ENCODE measurements at places on chromosomes 2 and 18. TPM values are rescaled to one million over a fixed set of nuclear protein-coding genes. Genes with fewer than 3 reads are reported as not detected.

GRCh38 chr2:102520009-102520408, 47.0 kb downstream of the SLC9A4 start:
- no peak overlapping the region for H3K4me3 ChIP-seq
- DNase-seq, result no peak
- H3K27ac ChIP-seq, result no peak overlapping the region
- no peaks in the 10 kb centered on the region for H3K27me3 ChIP-seq
- no peaks in the 10 kb centered on the region for H3K4me1 ChIP-seq

GRCh38 chr2:120231974-120232635, 8.9 kb upstream of the TMEM185B start:
- no peak for DNase-seq
- peaks cover 8% of the 10 kb centered on the region for H3K4me1 ChIP-seq
- H3K4me3 ChIP-seq, result peak overlapping the region; percentile 59
- H3K27ac ChIP-seq, result peak overlapping the region; percentile 66
- no peaks in the 10 kb centered on the region for H3K36me3 ChIP-seq
- H3K27me3 ChIP-seq, result no peaks in the 10 kb centered on the region

DNA sequence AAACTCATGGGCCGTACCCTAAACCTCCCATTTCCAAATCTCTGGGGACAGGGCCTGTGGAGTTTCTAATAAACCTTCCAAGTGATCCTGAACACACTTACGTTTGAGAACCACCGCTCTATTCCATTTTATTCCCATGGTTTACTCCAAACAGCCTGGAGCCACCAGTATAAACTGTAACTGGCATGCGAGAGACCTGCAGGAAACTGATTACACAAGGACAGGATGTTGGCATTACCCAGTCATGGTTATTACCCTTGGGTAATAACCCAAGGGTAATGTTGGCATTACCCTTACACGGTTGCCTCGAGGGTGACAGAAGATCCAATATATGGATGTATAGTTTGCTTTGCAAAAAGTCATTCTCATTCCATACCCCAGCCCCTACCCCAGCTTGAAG, 37.0 kb upstream of the YPEL5 start:
- no peak overlapping the region for H3K4me3 ChIP-seq
- H3K27me3 ChIP-seq, result no peaks in the 10 kb centered on the region
- H3K4me1 ChIP-seq, result no peaks in the 10 kb centered on the region
- H3K36me3 ChIP-seq, result no peaks in the 10 kb centered on the region
- DNase-seq, result no peak
- H3K27ac ChIP-seq, result no peak overlapping the region

DNA sequence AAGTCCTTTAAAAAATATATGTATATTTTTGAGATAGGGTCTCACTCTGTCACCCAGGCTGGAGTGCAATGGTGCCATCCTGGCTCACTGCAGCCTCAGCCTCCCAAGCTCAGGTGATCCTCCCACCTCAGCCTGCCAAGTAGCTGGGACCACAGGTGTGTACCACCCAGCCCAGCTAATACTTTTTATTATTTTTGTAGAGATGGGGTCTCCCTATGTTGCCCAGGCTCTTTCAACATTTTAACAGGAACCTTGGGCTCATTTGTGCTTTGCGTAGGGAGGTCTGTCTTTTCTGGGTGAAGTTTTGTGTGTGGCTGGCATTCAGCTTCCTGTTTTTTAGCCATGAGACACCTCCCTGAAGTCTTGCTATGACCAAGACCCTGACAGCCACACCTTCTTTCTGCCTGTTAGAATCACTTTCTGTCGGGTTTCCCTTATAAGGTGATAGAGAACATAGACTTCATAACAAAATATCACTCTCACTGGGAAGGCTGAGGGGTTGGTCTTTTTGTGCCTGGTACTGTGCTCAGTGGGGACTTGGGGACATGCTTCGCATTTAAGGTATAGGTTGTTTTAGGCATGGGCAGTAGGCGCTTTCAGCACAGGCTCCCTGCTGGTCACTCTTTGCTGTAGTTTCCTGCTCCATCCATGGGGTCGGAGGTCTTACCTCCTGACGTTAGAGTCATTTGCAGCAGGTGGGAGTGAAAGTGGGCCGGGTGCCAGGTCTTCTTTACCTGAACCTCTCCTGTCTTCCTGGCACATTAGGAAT, 3.4 kb downstream of the RAB31 start:
- no peaks in the 10 kb centered on the region for H3K36me3 ChIP-seq
- H3K4me3 ChIP-seq, result no peak overlapping the region
- no peak overlapping the region for H3K27ac ChIP-seq
- H3K4me1 ChIP-seq, result peaks cover 9% of the 10 kb centered on the region

The HOXD11 gene
- total RNA-seq, result 0.24 TPM

The MSGN1 gene
- total RNA-seq, result not detected

The UGT1A6 gene
- total RNA-seq, result not detected

- no peak overlapping the region for H3K27ac ChIP-seq
- no peaks in the 10 kb centered on the region for H3K36me3 ChIP-seq
- DNase-seq, result no peak
These were observed 127.1 kb downstream of the GREB1L start for GRCh38 chr18:21369146-21369545.

The PID1 gene
- total RNA-seq, result 24.3 TPM

- no peaks in the 10 kb centered on the region for H3K36me3 ChIP-seq
- H3K4me1 ChIP-seq, result peaks cover 16% of the 10 kb centered on the region
- no peaks in the 10 kb centered on the region for H3K27me3 ChIP-seq
- DNase-seq, result peak; percentile 10
These were observed 608 bp upstream of the VPS4B start for GRCh38 chr18:63422864-63423304.

GRCh38 chr2:161412346-161412745, 3.8 kb upstream of the TBR1 start:
- no peak overlapping the region for H3K27ac ChIP-seq
- H3K4me3 ChIP-seq, result no peak overlapping the region
- peaks cover 35% of the 10 kb centered on the region for H3K27me3 ChIP-seq
- H3K4me1 ChIP-seq, result peaks cover 16% of the 10 kb centered on the region
- DNase-seq, result no peak

The UGT1A3 gene
- total RNA-seq, result not detected

- no peaks in the 10 kb centered on the region for H3K27me3 ChIP-seq
- H3K4me3 ChIP-seq, result no peak overlapping the region
- H3K4me1 ChIP-seq, result no peaks in the 10 kb centered on the region
- no peak for DNase-seq
- no peaks in the 10 kb centered on the region for H3K36me3 ChIP-seq
These were observed 200.3 kb downstream of the NYAP2 start for GRCh38 chr2:225599856-225600255.

DNA sequence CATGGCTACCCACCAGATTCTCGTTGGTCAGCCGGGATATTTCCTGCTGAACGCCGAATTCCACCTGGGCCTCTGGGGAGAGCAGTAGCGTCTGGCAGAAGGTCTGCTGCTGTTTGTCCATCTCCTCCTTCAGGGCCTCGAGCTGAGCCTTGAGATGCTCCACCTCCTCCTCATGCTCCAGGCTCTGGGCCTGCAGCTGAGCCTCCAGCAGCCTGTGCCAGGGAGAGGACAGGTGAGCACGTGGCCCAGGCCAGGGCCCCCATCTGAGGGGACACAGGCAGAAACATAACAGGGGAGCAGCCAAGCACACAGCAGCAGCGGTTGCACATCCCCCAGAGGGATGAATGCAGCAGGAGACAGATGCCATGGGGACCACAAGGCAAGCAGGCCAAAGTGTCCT, 40.1 kb upstream of the ACAA2 start:
- H3K27ac ChIP-seq, result no peak overlapping the region
- no peak for DNase-seq
- no peak overlapping the region for H3K4me3 ChIP-seq
- H3K4me1 ChIP-seq, result no peaks in the 10 kb centered on the region
- no peaks in the 10 kb centered on the region for H3K36me3 ChIP-seq

GRCh38 chr18:61340148-61340547, 6.9 kb downstream of the CDH20 start:
- H3K4me3 ChIP-seq, result no peak overlapping the region
- no peak overlapping the region for H3K27ac ChIP-seq
- no peak for DNase-seq
- no peaks in the 10 kb centered on the region for H3K36me3 ChIP-seq

- H3K36me3 ChIP-seq, result no peaks in the 10 kb centered on the region
- no peaks in the 10 kb centered on the region for H3K27me3 ChIP-seq
- no peak overlapping the region for H3K4me3 ChIP-seq
- DNase-seq, result no peak
- H3K27ac ChIP-seq, result no peak overlapping the region
These were observed 6.5 kb downstream of the DGUOK start for GRCh38 chr2:73933194-73933593.

The GAREM1 gene
- total RNA-seq, result 13.9 TPM

DNA sequence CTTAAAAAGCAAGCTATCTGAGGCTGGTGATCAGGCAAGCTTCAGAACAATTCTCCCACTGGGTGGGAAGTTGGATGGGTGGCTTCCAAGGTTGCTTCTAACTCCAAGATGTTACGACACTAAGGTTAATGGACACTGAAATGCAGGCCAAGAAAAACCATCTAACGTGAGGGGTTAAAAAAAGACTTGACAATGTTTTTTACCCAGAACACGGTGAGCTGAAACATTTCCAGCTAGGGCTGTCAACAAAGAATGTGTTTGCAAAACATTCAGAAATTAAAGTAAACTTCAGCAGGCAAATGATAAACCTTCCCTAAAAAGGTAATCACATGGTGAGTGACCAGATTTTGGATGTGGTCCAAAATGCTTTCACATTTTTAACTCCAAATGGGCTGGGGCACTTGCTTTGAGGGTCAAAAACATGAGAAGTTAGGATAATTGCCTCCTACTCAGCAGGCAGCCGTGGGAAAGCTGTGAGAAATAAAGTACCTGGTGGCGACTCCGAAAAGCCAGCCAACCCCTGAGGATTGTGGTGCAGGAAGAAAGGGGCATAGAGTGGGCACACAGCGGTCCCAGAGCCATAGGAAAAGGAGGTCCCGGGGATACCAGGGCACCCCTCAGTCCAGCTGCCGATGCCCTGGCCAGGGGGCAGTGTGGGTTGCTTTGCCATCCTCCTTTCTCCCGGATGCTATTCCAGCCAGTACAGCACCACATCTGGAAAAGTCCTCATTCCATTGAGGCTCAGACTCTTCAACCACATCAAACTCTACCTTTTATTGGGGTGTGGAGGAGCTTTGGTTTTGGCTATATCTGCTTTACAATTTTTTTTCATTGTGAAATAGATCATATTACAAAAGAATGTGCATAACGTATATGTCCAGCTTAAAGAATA, 90.0 kb upstream of the ATL2 start:
- no peaks in the 10 kb centered on the region for H3K4me1 ChIP-seq
- no peaks in the 10 kb centered on the region for H3K36me3 ChIP-seq
- H3K27ac ChIP-seq, result no peak overlapping the region

GRCh38 chr2:82913566-82913965, 1545.5 kb downstream of the SUCLG1 start:
- H3K27me3 ChIP-seq, result no peaks in the 10 kb centered on the region
- no peaks in the 10 kb centered on the region for H3K4me1 ChIP-seq
- DNase-seq, result no peak
- no peak overlapping the region for H3K4me3 ChIP-seq
- no peak overlapping the region for H3K27ac ChIP-seq

DNA sequence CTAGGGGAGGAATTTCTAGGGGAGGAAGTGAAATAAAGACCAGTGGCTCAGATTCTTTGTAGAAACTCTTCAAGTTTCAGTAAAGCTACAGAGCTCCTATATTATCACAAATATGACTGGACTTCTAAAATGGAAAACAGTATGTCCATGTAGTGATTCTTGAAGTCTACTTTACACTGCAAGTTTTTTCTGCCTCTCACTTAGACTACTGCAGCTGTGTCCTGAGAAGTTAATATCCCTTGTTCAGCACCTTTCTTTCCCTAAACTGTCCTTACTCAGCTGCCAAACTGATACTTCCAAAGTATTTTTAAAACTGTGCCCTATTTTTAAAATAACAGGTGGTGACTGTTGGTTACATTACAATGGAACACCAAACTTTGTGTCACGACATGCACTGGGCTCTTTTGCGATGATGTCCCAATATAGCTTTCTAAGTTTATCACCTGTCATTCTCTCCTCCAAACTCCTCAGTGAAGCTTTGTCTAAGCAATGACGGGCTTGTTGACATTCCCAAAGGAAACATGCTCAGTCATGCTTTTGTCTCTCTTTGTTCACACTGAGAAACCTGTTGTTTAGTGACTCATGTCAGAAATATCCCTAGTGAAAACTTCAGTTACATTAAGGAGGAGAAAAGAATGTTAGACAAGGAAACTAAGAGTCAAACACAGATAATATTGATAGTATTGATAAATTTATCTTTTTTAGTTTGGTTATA, 341.1 kb downstream of the ARL6IP6 start:
- H3K4me3 ChIP-seq, result no peak overlapping the region
- H3K27ac ChIP-seq, result no peak overlapping the region
- no peaks in the 10 kb centered on the region for H3K4me1 ChIP-seq
- no peak for DNase-seq
- no peaks in the 10 kb centered on the region for H3K27me3 ChIP-seq

The CCNYL1 gene
- total RNA-seq, result 9.2 TPM

DNA sequence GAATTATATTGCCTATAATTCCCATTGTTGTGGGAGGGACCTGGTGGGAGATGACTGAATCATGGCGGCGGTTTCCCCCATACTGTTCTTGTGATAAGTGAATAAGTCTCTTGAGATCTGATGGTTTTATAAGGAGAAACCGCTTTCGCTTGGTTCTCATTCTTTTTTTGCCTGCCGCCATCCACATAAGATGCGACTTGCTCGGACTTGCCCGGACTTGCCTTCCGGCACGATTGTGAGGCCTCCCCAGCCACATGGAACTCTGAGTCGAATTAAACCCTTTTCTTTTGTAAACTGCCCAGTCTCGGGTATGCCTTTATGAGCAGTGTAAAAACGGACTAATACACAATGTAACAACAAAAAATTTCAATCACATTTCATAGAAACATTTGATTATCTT, 115.8 kb downstream of the C2orf74 start:
- no peak overlapping the region for H3K27ac ChIP-seq
- DNase-seq, result no peak
- H3K4me3 ChIP-seq, result no peak overlapping the region
- H3K36me3 ChIP-seq, result no peaks in the 10 kb centered on the region
- H3K4me1 ChIP-seq, result no peaks in the 10 kb centered on the region
- H3K27me3 ChIP-seq, result no peaks in the 10 kb centered on the region

The APLF gene
- 2.3 TPM for total RNA-seq
